ENCODE measurements at places on chromosomes 11 and 22.

- DNase-seq = no peak
These were observed 20.0 kb upstream of the KRTAP5-7 start for GRCh38 chr11:71507102-71507501.

DNA sequence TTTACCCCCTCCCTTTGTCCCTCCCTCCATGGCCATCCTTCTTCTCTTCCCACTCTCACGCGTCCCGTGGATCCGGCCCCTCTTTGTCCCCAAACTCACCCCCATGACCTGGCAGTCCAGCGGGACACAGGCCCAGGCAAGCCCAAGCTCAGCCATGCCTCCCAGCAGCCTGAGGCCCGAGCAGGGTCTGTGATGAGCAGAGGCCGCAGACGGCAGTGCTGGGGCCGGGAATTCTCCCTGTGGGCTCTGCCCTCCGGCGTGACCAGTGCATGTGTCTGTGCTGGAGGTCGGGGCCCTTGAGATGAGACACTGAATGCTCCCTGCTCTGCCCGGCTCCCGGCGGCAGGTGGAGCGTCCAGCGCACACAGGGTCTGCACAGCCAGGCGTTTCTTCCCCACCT, 237.9 kb downstream of the BRD1 start:
- DNase-seq = no peak

DNA sequence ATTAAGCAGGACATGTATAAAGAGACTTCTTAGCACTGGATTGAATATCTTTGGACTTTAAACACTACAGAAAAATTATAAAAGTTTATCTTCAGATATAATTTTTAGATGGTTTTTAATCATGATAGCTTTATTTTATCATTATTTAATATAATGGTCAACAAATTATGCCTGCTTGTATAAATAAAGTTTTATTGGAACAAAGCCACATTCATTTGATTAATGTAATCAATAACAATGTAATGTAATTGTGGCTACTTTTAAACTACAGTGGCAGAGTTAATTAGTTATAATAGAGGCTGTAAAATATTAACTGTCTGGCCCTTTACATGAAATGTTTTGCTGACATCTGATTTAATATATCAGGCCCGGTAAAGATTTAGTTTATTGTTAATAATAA, 70.0 kb downstream of the STIM1 start:
- DNase-seq = no peak

DNA sequence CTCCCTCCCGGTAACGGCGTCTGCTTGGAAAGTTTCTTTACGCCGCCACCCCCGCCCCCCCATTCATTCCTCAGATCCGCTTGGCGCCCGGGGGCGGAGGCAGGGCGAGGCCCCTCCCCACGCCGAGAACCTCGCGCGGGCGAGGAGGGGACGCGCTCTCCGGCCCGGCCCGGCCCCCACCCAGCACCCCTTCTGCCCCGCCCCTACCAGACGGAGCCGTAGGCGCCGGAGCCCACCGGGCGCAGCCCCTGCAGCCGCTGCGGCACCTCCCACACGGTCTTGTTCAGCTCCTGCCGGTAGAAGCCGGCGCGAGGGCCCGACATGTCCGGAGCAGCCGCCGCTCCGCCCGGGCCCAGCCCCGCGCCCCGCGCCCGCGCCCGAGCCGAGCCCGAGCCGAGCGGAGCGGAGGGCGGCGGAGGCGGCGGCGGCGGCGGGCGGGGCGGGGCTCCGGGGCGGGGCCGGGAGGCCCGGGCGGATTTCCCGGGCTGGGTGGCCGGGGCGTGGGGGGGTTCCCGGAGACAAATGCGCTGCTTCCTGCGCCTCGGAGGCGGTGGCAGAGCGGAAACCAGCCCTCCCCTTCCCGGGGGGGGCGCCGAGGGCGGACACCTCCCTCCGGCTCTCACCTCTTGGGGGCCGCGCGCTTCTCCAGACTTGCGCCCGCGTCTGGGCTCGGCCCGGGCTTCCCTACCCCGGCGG, at the start of gene MAPK11:
Gene MAPK11 (minus strand): TSS at position 411 of the 696 bp plus-strand sequence. CDS start 88 bp downstream, at position 323.
- DNase-seq = peak; percentile 11

DNA sequence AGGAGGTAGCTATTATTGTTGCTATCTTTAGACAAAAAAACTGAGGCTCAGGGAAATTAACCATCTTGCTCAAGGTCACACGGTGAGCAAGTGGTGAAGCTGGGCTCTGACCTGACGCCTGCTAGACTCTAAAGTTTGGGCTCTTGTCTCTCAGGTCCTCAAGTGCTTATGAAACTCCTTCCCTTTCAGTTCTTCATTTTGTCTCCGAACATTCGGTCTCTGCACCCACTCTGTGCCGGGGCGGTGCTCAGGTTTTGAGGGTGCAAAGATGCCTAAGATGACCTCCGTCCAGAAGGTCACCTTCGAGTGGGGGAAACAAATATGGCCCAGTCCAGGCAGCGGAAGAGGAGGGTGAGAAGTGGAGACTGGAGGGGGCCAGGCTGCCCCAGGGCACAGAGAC, 16.0 kb downstream of the OVOL1 start:
- DNase-seq = no peak

GRCh38 chr11:75198278-75198973, 42.1 kb upstream of the TPBGL start:
- no peak for DNase-seq

DNA sequence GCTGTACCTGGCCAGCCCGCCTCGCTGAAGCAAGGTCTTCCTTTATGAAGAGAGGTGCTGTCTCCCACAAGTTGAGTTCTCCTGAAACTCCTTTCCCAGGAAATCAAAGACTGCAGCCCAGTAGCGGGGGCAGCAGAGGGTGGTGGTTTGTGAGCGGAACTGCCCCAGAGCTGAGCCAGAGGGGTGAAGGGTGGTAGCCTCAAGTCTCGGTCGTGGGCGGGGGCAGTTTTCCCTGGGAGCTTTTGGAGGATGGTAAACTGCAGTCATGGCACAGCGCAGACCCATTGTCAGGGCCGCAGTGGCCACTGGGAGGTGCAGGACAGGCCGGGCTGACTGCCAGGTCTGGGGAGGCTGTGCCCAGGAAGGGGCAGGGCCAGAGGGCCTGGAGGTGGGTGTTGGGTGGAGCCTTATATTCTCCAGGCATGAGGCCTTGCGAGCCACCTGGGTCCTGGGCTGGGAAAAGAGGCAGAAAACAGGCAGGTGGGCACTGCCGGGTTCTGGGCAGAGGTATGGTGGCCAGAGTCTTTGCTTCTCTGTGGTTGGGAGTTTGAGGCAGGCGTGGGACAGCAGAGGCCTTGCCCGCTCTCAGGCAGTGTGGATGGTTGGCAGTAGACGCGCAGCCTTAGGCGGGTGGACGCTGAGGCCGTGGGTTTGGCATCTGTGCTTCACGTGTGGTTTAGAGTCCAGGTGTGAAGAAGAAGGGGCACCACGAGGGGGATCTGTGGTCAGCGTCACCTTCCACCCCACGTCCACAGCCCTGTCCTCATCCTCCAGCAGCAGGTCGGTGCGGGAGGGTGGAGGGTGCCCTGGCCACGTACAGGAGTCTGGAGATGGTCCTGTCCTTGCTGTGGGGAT, 1176.4 kb downstream of the BRD1 start:
- peak; percentile 52 for DNase-seq

GRCh38 chr11:34827228-34827627, 89.0 kb downstream of the APIP start:
- DNase-seq = no peak

All from amygdala (tissue), 56 donors.